Renal cortex interstitium (tissue), 15 donors: ENCODE measurements at places on chromosomes 2 and 18.

- no peak for DNase-seq
Measured at GRCh38 chr18:51811883-51812282, 528.1 kb upstream of the DCC start.

DNA sequence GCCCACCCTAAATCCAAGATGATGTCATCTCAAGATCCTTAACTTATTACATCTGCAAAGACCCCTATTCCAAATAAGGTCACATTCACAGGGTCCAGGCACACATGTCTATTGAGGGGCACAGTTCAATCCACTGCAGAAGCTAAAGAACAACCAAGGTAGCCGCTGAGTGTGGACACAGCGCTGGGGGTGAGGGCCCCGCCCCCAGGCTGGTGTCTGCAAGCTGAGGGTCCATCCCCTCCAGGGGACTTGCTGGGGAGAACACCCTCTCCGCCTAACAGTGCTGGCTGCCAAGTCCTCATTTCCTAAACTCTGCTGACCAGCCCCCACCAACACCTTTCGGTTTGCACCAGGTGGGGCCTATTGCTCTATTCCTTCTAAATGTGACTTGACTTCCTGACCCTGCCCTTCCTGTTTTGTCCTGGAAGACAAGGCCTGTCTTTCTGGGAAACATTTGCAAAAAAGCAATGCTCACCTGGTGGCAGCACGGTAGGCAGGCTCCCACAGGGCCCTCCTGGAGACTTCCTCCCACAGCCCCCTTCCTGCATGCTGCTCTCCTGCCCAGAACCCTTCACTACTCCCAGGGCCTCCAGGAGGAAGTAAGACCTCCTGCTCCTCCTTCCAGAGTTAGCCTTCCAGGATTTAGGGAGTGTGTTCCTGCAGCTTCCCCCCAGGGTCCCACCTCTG is 24.4 kb upstream of the TEX44 start:
- no peak for DNase-seq

DNA sequence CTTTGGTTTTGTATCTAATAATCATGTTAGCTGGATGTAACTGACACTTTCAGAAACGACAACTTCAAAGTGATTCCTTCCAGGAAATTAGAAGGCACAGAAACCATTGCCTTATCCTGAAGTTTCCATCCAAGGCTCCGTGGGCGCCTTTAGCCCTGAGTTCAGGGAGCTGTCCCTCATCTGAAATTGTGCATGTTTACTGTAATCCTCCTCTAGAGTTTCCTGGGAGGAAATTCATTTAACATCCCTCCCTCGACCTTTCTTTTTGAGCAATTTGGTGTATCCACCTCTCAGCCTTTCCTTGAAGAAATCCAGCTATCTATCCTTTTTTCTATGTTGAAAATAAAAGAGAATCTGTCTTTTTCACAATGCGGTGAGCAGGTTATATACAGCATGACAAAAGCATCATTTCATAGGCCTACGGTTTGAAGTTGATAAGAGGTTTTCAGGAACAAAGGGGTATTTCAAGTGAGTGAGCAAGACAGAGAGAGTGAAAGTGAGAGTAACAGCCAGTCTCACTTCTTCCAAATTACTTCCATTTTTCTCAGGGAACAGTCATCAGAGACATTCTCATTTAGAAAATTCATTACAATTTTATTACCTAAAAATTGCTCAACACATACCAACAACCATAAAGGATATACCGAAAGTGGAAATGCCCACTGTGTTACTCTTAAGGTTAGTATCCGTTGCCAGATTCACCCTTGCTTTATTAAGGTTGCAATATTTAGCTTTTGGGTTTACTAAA is 167.3 kb downstream of the MREG start:
- no peak for DNase-seq

- DNase-seq, result peak; percentile 53
Measured at GRCh38 chr2:11930211-11930761, 183.9 kb downstream of the LPIN1 start.

DNA sequence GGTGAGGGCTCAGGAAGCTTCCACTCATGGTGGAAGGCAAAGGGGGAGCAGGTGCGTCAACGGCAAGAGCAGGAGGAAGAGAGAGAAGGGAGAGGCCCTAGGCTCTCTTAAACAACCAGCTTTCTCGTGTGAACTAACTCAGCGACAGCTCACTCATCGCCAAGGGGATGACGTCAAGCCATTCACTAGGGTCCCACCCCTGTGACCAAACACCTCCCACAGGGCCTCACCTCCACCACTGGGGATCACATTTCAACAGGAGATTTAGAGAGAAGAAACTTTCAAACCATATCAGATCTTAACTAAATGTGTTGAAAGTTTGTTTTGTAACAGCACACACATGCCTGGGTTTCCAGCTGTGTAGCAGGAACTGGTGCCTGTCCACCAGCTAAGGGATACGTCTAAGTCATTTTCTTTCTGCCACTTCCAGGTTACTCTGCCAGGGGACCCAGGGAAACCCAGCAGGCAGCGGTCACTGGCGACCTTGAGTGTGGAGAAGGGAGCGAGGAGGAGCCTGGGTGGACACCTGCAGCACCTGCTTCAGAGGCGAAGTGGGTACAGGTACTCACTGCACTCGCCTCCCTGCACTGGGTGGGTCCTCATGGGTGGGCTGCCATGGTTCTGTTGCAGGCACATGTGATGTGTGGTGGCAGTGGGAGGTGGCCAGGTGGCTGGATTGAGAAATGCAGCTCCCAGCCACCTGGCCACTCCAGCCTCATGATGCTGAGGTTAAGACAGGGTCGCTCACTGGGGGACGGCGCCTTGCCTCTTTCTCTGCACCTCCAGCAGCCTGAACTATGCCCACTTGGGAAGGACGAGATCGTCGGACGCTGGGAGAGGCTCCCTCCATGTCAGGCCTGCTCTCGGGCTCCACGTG is 8.4 kb upstream of the GPC1 start:
- DNase-seq, result no peak

DNA sequence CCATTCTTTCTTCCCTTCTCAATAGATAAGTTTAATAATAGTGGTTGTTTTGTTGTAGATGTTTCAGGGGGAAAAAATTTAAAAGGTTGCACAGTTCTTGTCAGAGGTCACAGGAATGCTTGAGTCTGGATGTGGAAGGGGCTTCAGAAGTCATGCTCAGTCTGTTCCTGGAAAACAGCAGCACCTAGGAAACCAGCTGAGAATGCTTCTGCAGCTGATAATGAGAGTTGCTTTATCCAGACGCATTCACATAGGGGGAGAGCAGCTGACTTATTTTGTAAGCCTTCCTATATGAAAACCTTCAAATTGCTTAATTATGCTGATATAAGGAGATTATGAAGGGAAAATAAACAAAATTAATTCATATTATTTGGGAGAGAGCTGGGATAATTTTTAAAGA is 235.5 kb downstream of the GULP1 start:
- DNase-seq, result no peak

- no peak for DNase-seq
Measured at GRCh38 chr2:169512525-169512924, 3.0 kb downstream of the KLHL41 start.
